M059J (cell line): ENCODE measurements at places on chromosomes 13 and 19. TPM values are rescaled to one million over a fixed set of nuclear protein-coding genes. Genes with fewer than 3 reads are reported as not detected.

- no peak for DNase-seq
These were observed 6.9 kb downstream of the MBNL2 start for GRCh38 chr13:97228850-97229521.

- DNase-seq: no peak
These were observed 428 bp downstream of the RASAL3 start for GRCh38 chr19:15463861-15464371.

GRCh38 chr13:34201050-34201913, 383.3 kb downstream of the RFC3 start:
- peak; percentile 61 for DNase-seq

DNA sequence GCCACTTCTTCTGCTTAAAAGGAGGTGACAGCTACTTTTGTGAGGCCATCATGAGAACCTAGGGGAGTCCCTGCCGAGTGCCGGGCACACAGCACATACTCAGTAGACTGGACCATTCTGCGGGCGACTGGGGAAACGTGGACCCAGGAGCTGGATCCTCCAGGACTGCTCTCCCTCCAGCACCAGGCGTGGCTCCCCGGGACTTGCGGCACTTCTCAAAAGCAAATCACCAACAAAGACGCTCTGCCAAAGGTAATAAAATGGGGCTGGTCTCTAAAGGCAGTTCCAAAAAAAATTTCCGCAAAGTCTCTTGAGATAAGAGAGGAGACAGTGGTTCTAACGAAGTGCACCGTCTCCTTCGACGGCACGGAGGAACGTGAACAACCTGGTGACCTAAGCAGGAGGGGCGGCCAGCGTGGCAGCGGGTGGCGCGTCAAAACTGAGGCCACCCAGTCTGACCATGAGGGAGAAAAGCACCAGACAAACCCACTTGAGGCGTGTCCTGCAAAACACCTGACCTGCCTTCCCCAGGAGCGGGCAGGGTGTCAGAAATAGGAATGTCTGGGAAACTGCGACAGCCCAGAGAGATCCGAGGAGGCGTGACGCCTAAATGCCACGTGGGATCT, 1.4 kb upstream of the TMPRSS9 start:
- no peak for DNase-seq

- DNase-seq: no peak
These were observed 115.9 kb downstream of the RFC3 start for GRCh38 chr13:33933810-33934209.

DNA sequence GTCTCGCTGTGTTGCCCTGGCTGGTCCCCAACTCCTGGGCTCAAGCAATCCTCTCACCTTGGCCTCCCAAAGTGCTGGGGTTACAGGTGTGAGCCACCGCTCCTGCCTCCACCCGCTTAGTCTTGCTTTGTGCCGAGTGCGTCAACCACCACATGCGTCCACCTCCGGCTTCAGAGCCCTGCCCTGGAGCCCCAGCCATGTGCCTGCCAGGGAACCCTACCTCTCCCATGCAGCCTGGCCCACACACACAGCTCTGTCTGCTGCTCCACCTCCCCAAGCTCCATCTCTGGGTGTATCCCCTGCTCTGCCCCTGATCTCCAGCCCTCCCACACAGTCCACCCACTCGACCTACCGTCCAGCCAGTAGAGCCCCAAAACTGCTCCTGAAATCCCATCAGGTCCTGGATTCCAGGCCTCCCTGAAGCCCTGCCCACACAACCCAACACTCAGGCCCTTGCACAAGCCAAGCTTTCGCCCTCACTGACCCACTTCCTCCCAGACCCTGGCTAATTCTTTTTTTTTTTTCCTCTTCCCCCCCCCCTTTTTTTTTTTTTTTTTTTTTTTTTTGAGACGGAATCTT, 9.6 kb downstream of the CYP2F1 start:
- no peak for DNase-seq

GRCh38 chr13:97431171-97431764, 2.7 kb upstream of the RAP2A start:
- no peak for DNase-seq

DNA sequence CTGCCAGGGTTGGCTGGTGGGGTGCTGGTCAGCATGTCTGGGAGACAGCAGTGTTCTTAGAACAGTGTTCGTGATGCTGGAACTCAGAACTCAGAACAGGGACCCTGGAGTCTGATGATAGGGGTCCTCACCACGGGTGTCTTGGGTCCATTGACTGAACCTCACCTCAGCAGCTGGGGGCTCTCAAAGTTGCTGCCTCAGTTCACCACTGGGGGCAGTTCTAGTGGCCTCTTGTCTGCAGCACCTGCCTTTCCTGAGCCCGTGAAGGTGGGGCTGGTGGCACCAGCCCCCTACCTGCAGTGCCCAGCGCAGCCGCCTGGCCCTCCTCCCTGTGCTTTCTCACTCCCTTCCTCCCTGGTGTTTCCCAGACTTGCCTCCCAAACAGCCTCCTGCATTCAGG, 28.5 kb downstream of the SAFB start:
- no peak for DNase-seq

- no peak for DNase-seq
These were observed 76.8 kb downstream of the ESD start for GRCh38 chr13:46720189-46720588.

DNA sequence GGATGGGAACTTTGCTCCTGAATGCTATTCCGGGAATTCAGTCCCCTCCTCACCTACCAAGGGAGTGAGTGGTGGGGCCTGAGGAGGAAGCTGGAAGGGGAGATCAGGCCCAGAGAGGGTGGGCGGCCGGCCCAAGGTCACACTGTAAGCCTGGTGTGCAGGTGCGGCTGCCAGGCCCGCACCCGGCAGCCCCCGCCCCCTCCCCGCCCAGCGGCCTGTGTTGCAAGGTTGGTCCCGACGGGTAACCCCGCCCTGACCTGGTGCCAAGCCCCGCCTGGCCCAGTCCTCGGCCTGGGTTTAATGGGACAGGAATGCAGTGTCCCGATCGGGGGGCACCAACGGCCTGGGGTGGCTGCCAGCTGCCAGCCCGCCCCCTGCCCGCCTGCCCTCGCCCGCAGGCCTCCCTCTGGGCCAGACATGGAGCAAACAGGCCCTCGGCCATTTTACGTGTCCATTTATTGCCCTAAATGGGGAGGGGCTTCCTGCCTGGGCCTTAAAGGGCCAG, 5.5 kb downstream of the ZBTB7A start:
- no peak for DNase-seq

- DNase-seq: no peak
These were observed 45.3 kb downstream of the SLC7A9 start for GRCh38 chr19:32824191-32824751.

DNA sequence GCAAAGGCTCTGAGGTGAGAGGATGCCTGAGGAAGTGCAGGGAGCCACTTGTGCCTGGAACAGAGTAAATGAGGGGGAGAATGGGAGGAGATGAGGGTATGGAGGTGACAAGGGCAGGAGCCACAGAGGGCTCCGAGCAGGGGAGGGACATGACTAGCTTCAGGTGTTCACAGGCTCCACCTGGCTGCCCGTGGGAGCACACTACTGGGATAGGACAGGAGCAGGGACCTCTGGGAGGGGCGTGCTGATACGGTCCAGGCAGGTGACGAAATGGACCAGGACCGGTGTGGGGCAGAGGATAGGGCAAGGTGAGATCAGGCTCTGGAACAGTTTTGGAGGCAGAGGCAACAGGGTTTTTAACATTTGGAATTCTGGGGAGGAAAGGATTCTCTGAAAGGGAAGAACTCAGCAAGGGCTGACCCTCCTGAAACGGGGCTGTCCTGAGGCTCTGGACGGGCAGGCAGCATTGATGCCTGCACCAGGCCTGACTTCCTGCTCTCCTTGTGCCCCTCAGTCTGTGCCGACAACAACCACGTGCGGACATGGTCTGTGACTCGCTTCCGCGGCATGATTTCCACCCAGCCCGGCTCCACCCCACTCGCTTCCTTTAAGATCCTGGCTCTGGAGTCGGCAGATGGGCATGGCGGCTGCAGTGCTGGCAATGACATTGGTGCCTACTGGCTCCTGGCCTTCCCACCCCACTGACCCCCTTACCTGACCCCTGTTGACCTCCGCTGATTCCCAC, 11.6 kb downstream of the SHKBP1 start:
- DNase-seq: peak; percentile 75

DNA sequence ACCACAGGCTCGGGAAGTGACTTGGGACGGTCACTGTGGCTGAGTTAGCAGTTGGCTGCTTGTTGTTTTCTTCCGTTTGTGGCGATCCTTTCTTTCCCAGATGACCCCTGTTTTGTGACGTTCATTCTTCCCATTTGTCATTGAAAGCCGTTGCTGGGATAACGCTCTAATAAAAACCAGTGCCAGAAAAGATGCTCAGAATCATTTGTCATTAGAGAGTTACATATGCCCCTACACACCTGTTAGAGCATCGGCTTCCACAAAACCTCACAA, 39.3 kb upstream of the MCF2L start:
- no peak for DNase-seq

- peak; percentile 56 for DNase-seq
These were observed 9.7 kb downstream of the INAFM1 start for GRCh38 chr19:47284324-47284899.

DNA sequence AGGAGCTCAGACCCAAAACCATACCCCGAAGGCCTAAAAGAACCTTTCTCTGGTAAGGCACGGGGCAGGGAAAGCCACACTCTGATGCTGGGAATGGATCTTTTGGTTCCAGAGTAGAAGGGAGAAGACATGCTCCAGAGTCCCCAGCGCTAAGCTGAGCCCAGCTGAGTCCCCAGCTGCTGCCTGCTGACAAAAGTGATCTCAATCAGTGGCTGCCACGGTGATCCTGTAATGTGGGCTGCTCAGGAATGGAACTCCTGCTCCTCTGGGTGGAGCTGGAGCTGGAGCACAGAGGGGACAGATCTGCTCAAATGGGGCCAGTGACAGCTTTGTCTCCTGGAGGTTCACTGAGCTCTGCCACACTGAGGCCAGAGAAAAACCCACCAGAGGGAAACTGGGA, 70.5 kb downstream of the MLLT1 start:
- no peak for DNase-seq

DNA sequence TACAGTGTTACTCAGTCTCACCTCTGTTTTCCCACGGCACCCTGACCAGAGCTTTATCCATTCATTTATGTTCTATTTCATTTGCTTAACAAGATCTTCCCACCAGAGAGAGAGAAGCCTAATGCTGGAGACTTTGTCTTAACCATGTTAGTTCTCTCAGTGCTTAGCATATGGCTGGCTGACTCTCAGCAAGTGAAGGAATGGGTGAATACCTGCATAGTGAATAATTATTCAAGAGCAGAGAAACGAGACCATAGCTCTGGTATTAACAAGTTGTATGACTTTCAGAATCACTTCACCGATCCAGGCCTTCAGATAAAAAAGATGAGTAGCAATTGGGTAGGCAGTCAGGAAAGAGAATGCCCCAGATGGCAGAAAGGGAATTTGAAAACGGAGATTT, 686.3 kb downstream of the LIG4 start:
- DNase-seq: no peak

GRCh38 chr13:109162248-109163036, 533.0 kb downstream of the MYO16 start:
- no peak for DNase-seq

DNA sequence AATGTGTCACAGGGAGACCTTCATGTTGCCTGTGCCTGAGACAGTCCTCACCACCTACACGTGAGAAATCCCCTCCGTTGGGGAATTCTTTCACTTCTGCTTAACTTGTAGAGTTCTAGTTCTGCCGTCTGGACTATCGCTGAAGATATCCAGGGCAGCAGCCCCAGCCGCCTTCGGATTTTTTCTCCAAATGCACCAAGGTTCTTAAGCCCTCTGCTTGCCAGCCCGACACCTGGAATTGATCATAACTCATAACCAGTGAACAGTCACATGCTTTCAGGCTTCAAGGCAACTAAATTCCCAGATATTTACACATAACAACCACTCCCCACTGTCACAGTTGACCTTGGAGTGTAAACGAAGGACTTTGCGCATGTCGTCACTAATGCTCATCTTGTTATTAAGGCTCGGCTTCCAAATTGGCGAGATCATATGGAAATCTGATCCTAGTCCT, 114.4 kb downstream of the RAB20 start:
- DNase-seq: no peak

GRCh38 chr19:18483119-18483890, 38.6 kb downstream of the ELL start:
- no peak for DNase-seq

- peak; percentile 41 for DNase-seq
These were observed 6.4 kb downstream of the NUDT15 start for GRCh38 chr13:48043789-48044503.

DNA sequence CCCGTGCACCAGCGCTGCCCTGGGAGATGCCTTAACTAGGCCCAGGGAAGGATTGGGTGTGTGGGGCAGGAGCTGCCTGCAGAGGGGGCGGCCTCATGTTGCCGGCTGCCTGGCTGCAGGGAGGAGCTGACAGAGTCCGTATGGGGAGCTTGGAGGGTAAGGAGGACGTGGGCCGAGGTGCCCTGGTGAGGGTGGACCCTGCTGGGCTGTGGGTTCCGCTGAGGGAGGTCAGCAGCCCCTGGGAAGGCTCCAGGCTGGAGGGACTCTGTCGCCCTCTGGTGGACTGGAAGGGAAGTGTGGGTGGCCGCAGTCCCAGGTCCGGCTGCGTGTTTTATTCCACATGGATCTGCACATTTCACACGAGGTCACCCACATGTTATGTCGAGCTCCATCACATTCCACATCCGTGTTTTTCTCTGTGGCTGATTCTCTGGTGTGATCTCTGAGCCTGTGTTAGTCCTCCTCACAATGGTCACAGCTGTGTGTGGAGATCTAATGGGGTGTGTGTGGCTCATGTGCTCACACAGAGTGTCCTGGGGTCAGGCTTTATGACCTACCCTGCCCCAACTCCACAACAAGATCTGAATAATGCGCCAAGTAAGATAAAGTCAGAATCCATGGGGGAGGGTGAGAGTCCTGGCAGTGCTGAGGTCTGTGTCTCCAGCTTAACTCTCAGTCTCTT, 1.8 kb upstream of the CEACAM8 start:
- no peak for DNase-seq

DNA sequence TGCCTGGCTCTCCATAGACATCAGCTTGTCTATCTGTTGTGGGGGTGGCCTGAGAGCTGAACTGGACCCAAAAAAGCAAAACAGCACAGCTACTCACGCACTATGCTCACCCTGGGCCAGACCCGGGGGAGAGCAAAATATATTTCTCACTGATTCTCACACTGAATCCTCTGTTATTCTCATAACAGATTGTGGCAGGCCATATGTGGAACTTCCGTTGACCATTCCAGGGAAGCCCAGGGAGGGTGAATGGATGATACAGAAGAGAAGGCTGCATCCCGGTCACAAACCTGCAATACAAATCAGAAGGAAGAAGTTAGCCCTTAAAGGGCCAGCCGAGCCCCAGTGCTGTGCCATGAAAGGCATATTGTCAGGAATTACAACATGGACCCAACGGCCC, 362.5 kb downstream of the ZNF536 start:
- no peak for DNase-seq

DENND1C gene
- total RNA-seq: not detected in 2 replicates

PROSER1 gene
- total RNA-seq: 11.0 and 14.0 TPM in 2 replicates

CD22 gene
- 1.5 TPM in 1 of 2 replicates, not detected in the other for total RNA-seq

DZIP1 gene
- 17.0 and 24.3 TPM in 2 replicates for total RNA-seq

ACER1 gene
- not detected in 2 replicates for total RNA-seq

KLK14 gene
- total RNA-seq: not detected in 2 replicates

KCNRG gene
- 0.17 and 1.4 TPM in 2 replicates for total RNA-seq

C19orf73 gene
- 0.44 and 1.6 TPM in 2 replicates for total RNA-seq

KLK15 gene
- not detected in 2 replicates for total RNA-seq

IL12RB1 gene
- total RNA-seq: 2.3 and 3.8 TPM in 2 replicates

TBC1D4 gene
- total RNA-seq: 6.6 and 9.9 TPM in 2 replicates

SPPL2B gene
- total RNA-seq: 17.2 and 31.9 TPM in 2 replicates
